ENCODE measurements at places on chromosomes 5 and 9. TPM values are rescaled to one million over a fixed set of nuclear protein-coding genes. Genes with fewer than 3 reads are reported as not detected.

The SNCB gene
- total RNA-seq: 0.48 TPM

DNA sequence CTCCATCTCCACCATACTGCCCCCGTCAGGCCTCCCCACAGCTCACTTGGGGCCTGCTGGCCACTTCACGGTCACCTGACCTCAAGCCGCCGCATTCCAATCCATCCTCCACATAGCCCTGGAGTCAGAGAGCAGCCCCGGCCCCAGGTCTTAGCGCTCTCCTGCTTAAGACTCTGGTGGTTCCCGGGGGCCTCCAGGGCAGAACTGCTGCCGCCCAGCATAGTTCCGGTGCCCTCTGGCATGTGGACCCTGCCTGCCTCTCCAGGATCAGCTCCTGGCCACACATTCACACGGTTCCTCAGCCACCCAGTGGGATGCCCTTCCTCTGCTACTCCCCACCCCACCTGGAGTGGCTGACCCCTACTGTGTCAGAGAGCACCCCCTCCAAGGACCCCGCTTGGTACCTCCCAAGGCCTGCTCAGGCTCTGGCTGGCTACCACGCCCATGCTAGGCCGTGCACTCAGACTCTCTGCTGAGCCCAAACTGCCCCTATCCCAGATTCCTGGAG, 8.7 kb downstream of the PHYKPL start:
- DNase-seq: no peak

DNA sequence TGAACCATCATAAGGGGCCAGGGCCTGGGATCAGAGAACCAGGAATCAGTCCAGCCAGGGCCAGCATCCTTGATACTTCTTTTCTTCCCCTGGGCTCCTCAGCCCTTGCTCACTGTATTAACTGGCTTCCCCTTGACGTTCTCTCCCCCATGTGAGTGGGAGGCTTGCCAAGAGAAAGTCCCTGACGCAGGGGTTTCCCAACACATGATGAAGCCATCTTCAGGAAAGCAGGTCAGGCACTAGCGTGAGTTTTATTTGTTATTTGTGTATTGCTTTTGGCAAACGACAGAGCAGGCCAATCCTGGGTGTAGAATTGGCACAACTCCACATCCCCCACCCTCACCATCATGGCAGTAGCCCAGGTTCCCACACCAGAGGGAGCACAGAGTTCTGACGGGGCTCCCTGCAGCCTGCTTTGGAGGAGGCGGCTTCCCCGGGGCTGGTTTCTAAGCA, 165.5 kb upstream of the NFIL3 start:
- peak; percentile 7 for DNase-seq

The SLC22A4 gene
- 5.1 TPM for total RNA-seq

DNA sequence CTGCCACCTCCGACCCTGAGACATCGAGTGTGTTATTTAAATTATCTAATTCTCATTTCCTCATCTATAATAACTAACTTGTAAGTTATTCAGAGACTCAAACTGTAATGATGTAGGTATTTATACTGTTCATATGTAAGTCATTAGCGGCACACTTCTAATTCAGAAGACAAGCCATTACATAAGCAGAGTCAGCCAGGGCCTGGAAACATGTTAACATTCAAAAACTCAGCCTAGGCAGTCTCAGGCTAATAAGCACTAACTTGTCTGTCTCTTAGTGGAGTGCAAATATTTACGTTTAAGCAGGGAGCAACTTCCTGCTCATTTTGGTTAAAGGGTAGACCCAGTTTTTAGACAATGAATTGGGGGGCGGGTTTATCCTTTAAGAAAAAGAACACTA, 598.4 kb downstream of the ACTL7B start:
- DNase-seq: no peak

GRCh38 chr5:58871648-58872242, 288.9 kb downstream of the RAB3C start:
- DNase-seq: peak; percentile 36

The PCDHB10 gene
- 4.5 TPM for total RNA-seq

DNA sequence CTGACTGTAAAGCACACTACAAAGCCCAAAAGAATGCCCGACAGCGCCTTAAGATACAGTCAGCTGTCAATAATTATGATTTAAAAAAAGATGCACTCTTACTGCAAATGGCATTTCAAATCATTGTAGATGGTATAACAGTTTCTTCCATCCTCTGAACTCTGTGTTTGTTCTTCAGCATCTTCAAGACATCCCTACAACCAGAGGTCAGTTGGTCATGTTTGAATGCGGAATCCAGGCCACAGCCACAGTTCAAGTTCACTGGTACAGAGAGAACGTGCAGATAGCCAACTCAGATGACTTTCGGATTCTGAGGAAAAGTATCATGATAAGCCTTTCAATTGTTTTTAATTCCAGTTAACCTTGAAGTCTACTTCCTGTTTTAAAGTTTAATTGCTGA, 8.7 kb upstream of the MYOT start:
- DNase-seq: no peak

GRCh38 chr9:7570107-7570720, 229.4 kb downstream of the DMAC1 start:
- DNase-seq: peak; percentile 13

Measured in H4 (cell line).